Iris pigment epithelial cell (primary cell): ENCODE measurements at places on chromosomes 6 and 20.

GRCh38 chr6:29968905-29969304, 26.6 kb downstream of the HLA-A start:
- DNase-seq: no peak

DNA sequence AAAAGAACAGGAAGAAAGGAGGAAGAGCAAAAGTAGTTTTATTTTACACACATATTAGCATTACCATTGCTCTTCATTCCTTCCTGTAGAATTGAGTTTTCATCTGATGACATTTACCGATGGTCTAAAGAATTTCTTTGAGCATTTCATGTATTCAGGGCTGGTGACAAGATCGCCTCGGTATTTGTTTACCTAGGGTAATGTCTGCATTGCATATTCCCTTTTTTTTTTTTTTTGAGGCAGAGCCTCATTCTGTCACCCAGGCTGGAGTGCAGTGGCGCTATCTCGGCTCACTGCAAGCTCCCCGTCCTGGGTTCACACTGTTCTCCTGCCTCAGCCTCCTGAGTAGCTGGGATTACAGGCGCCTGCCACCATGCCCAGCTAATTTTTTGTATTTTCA, 19.3 kb downstream of the RAB22A start:
- no peak for DNase-seq

DNA sequence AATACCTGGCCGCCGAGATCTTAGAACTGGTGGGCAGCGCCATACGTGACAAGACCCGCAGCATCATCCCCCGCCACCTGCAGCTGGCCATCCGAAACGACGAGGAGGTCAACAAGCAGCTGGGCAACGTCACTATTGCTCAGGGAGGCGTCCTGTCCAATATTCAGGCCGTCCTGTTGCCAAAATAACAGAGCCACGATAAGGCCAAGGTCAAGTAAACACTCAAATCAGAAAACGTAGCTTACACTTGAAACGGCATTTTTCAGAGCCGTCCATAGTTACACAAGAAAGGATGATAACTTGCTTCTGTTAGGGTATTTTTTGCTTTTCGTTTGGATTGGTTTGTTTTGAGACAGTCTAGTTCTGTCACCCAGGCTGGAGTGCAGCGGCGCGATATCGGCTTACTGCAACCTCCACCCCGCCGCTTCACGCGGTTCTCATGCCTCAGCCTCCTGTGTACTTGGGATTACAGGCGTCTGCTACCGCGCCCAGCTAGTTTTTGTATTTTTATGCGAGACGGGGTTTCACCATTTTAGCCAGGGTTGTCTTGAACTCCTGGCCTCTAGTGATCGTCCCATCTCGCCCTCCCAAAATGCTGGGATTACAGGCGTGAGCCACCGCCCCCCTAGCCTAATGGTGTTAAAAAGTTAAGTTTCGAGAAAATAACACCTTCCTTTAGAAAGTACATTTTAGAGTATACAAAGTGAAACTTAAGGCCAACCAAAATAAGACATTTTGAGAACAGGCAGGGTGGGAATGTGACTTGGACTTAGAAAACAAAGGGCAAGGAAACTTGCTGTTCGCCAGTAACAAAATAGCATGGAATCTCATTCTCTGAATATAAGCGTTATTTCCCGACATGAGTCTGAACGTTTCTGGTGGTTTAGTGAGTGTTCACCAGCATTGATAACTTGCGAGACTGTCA, 42.8 kb upstream of the HFE start:
- DNase-seq: peak; percentile 55

- DNase-seq: peak; percentile 36
Observed at GRCh38 chr6:32947552-32948465, 5.1 kb downstream of the HLA-DMA start.

- no peak for DNase-seq
Observed at GRCh38 chr6:160202411-160202810, 56.2 kb downstream of the SLC22A2 start.

DNA sequence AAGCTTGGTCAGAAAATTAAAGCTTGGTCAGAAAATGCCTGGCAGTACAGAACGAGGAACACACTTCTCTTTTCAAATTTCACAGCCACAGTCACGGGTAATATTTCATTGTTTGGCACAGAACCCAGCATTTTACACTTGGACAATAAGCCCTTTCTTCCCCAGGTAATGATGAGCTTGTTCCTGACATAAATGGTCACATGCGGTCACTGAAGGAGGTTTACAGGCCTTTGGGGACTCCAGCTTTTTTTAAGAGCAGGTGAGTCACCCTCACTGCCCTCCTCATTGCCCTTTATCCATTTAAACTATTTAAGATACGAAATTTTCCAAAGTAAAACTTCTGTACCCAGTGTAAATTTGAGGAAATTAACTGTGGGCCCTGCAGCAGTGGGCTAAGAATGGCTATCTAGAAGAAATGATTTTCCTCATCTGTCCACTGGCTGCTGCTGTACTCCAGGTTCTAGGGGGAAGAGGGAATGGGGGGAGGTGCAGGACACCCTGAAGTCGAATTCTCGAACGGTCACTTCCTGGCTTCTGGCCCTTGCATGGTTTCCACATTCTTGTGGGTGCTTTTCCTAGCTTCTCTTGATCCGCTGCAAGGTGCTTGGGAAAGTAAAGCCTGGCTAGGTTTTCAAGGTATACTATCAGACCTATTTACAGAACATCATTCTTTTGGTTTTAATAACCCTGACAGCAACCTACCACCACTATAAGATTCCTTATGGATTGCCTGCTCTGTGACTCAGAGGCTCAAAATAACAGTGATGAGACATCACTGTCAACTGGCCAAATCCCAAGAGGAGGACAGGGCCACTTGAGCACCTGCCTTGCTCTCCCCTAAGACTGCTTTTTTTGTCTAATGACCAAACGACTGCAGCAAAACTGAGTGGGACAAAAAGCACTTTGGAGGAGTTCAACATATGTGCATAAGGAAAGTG, 75.8 kb downstream of the PREP start:
- peak; percentile 65 for DNase-seq

DNA sequence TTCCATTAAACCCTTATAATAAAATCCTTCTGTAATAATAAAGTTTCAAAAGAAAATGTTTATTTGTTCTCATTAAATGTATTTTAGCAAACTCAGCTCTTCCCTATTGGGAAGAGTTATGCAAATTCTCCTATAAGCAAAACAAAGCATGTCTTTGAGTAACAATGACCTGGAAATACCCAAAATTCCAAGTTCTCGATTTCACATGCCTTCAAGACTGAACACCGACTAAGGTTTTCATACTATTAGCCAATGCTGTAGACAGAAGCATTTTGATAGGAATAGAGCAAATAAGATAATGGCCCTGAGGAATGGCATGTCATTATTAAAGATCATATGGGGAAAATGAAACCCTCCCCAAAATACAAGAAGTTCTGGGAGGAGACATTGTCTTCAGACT, 3.8 kb downstream of the IL17A start:
- no peak for DNase-seq

- peak; percentile 13 for DNase-seq
Observed at GRCh38 chr6:55290736-55291135, 36.5 kb upstream of the GFRAL start.

- DNase-seq: no peak
Observed at GRCh38 chr6:23176883-23177282, 607.5 kb downstream of the HDGFL1 start.

DNA sequence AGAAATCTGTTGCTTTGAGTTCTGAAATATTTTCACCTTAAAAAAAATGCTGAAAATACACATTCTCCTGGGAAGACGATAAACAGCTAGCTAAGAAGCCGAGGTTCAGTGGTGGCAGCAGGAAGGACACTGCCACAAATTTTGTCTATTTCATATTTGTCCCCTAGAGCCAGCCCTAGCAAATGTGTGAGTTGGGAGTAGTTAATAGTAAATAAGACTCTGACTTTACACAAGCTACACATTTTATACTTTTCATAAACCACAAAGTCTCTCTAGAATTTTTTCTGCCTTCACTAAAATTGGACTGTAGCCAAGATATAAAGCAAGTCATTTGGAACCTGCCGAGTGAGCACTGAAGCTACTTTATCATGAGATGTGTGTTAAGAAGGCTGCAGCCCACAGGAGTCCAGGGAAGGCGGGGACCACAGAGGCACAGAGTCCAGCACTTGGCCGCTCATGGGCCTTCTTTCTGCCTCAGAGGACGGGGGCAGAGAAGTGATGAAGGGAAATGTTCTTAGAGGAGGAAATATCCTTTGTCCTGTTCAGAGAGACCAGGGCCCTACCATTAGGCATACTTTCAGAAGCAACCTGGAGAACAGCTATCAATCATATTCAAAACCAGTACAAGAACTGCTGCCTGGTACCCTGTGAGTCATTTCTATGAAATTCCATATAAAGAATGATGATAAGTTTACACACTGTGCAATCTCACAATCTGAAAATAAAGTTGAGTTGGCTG, 241.7 kb upstream of the TAB2 start:
- DNase-seq: peak; percentile 62

- DNase-seq: no peak
Observed at GRCh38 chr20:9794831-9795230, 44.0 kb downstream of the PAK5 start.

DNA sequence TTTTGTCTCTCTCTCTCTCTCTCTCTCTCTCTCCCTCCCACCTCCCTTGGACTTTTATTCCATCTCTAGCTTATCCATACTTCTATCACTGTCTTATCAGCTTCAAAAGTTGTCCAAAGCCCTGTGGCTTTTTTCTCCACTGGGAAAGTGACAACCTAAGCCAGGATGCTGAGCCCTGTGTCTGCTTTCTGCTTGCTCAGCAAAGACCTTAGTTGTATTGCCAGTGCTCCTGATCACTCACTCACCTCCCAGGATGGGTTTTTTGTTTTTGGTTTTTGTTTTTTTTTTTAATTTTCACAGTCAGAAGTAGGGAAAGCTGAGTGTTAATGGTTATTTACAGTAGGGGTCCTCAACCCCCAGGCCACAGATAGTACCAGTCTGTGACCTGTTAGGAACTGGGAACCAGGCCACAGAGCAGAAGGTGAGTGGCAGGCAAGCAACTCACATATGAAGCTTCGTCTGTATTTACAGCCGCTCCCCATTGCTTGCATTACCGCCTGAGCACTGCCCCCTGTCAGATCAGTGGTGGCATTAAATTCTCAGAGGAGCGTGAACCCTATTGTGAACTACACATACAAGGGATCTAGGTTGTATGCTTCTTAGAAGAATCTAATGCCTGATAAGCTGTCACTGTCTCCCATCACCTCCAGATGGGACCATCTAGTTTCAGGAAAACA, 125.0 kb upstream of the ID4 start:
- no peak for DNase-seq

DNA sequence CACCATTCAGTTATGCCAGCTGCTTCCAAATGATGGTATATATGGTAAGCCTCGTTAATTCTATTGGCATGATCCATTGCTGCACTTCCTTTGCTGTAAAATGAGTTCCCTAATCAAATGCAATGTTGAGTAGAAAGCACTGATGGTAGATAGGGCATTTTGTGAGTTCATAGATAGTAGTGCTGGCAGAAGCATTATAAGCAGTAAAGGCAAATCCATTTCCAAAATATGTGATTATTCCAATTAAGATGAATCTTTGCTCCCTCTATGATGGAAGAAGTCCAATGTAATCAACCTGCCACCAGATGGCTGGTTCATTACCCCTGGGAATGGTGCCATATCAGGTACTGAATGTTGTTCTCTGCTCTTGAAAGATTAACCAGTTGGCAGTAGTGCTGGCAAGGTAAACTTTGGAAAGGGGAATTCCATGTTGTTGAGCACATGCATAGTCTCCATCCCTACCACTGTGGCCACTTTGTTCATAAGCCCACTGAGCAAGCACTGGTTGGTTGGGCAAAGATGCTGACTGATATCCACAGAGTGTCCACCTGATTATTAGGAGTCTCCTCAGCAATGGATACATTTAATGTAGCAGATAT, 5.6 kb upstream of the TBPL1 start:
- DNase-seq: no peak

- DNase-seq: no peak
Observed at GRCh38 chr6:22132656-22133055, 164.2 kb downstream of the PRL start.

- DNase-seq: no peak
Observed at GRCh38 chr6:164854526-164854925, 454.9 kb downstream of the C6orf118 start.

- no peak for DNase-seq
Observed at GRCh38 chr20:37375227-37375626, 29.3 kb downstream of the SRC start.

DNA sequence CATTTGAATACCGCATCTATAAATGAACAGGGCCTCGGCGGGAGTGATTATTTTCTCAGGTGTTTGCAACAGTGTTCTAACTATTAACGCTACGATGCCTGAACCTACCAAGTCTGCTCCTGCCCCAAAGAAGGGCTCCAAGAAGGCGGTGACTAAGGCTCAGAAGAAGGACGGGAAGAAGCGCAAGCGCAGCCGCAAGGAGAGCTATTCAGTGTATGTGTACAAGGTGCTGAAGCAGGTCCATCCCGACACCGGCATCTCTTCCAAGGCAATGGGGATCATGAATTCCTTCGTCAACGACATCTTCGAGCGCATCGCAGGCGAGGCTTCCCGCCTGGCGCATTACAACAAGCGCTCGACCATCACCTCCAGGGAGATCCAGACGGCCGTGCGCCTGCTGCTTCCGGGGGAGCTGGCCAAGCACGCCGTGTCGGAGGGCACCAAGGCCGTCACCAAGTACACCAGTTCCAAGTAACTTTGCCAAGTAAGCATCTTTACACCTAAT, 70.9 kb downstream of the HFE start:
- DNase-seq: no peak

DNA sequence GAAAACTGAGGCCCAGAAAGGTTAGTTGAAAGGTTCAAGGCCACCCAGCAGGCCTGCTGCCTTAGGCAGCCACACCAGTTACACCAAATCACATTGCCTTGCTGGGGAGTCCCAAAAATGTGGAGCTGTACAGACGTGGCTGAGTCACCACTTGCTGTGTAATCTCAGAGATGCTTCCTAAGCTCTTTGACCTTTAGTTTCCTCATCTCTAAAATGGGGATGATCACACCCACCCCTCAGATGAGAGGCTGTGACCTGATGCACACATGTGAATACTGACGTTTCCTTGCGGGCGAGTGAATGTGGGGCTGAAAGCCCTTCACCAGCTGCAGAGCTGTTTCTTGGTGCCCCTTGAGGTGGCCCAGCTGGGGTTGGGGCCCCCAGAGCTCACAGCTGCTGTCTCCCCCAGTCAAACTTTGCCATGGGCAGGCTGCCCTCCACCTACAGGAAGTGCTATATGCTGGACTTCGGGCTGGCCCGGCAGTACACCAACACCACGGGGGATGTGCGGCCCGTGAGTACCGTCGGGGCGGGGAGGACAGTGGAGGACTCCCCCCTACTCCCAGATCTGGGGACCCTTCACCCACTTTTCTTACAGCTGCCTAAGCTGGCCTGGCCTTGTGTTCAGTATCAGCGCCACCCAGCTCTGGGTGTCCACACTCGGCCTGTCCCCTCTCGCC, 11.0 kb downstream of the TTBK1 start:
- peak; percentile 55 for DNase-seq
